Activated CD8-positive, alpha-beta T cell treated with anti-CD3 and anti-CD28 coated beads, Interleukin-2, amount 10 ng/mL, durations not matched to agents 7 days and 5 days (primary cell): ENCODE measurements at places on chromosomes 11 and 22.

DNA sequence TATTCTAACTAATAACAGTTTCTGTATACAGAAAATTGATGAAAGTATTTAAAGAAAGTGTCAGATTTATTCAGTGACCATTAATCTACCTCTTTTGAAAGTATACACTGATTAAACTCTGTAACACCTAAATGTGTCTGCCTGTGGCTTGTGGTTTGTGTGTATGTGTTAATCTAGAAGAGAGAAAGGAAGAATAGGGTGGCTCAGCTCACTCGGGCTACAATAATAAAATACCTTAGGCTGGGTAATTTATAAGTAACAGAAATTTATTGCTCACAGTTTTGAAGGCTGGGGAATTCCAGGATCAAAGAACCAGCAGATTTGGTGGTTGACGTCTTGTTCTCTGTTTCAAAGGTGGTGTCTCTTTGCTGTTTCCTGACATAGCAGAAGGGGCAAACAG, 13.6 kb upstream of the OR5AS1 start:
- DNase-seq, result no peak

- DNase-seq, result no peak
These were observed 47.8 kb downstream of the PARVB start for GRCh38 chr22:44071781-44072326.

- DNase-seq, result no peak
These were observed 3.9 kb downstream of the RAD9A start for GRCh38 chr11:67395555-67396258.

GRCh38 chr22:22825213-22825593, 62.4 kb upstream of the IGLL5 start:
- no peak for DNase-seq

- DNase-seq, result no peak
These were observed 952.5 kb upstream of the FAT3 start for GRCh38 chr11:91272089-91272488.

DNA sequence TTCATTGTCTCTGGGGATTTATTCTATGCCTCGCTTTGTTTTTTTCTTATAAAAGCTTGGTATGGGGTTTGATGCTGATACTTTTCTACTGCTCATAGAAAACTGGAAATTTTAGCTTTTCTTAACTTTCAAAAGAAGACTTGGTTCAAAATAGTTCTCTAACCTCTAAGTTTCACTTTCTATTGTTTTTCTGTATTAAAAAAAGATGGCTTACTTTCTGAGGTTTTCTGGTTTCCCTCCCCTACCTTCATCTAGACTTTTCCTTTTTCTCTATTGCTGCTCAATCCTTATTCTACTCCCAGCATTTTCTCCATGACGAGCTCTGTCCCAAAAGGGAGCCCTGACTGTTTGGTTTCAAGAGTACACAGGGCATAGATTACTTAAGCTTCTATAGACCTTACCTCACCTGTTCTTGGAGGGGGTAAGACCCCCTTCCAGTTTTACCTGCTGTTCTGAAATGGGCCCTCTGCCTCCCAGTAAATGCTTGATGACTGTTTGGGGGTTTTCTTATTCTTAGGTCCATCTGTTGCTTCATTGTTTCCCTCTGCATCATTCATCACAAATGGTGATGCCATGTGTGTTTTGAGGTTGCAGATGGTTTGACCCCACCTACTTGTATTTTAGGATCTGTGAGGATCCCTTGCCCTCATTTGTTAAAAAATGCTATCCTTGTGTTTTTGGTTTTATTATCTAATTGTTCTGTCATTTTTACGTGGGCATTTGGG, 29.5 kb downstream of the DNHD1 start:
- DNase-seq, result no peak

GRCh38 chr11:130114726-130115125, 44.9 kb upstream of the ST14 start:
- DNase-seq, result no peak

- DNase-seq, result no peak
These were observed 60.7 kb upstream of the MPEG1 start for GRCh38 chr11:59273373-59273841.

DNA sequence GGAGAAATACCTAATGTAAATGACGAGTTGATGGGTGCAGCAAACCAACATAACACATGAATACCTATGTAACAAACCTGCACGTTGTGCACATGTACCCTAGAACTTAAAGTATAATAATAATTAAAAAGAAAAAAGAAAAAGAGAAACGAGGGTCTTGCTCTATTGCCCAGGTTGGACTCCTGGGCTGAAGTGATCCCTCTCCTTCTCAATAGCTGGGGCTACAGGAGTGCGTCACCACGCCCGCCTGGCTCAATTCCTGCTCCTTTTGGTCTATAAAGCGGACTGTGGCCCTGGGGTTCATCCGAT, 521 bp upstream of the PTS start:
- DNase-seq, result no peak

DNA sequence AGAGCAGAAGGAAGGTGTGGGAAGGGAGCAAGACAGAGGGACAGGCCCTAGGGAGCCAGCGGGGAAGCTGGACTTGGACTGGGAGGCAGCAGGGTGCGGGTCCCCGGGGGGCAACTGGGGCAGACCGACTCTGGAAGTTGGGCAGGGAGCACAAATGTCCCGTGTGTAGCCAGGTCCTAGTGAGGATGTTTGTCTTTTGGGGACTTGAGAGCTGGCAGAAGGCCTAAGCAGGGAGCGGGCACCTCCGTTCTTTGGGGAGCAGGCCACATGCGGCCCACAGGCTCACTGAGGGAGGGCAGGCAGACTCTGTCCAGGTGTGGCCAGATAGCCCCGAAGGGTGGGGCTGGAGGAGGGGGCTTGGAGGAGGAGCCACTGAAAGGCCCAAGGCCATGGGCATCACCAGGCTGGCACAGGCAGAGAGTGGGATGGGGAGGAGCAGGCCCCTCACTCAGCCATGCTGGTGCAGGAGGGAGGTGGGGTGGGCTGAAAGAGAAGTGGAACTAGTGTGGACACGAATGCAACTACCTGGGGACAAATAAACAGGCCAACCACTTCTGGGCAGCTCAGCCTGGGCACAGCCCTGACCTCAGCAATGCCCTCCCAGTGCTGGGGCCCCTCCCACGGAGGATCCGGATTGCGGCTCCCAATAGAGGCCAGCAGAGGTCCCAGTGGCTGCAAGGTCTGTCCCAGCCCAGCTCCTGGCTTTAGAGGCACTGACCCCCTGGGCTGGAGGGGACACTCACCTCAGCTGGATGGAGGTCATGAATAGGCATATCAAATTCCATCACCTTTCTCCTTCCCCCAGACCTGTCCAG, 1.3 kb upstream of the SCARF2 start:
- no peak for DNase-seq

DNA sequence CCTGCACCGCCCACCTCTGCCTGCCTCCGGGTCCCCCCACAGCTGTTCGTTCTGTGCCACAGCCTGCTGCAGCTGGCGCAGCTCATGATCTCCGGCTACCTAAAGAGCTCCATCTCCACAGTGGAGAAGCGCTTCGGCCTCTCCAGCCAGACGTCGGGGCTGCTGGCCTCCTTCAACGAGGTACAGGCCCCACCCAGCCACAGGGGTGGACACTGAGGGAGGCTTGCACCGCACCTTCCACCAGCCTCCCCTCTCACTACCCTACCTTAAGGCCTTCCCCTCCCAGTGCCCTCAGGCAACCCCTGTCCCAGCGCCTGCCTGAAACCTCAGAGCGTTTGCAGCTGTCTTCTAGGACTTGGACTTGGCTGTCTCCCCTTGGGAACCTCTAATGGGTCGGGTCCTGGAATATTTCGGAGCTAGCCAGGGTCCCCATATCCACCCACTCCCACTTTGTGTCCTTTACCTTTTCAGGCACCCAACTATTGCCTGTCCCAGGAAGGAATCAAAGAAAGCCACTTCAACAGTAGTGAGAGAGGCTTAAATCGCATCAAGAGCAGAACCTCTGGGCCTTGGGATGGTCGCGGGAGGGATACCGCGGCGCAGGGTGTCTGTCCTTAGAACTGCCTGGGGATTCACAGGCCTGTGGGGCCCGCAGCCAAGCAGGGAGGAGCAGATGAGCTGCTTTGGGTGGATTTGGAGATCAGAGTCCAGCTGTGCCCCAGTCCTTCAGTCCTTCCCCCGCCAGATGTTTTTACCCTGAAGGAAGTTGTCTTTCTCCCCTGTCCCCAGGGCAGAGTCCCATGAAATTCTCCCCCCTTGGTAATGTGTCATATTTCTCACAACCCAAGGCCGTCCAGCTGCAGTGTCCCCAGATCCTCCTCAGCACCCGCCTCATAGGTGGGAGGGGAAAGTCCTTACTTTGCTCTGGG, 13.3 kb downstream of the SLCO2B1 start:
- DNase-seq, result no peak

- DNase-seq, result no peak
These were observed 26.0 kb upstream of the POLD3 start for GRCh38 chr11:74566146-74566960.

GRCh38 chr11:44615041-44615755, 49.7 kb downstream of the CD82 start:
- no peak for DNase-seq

- no peak for DNase-seq
These were observed 39.4 kb downstream of the TRIM29 start for GRCh38 chr11:120098503-120099020.

DNA sequence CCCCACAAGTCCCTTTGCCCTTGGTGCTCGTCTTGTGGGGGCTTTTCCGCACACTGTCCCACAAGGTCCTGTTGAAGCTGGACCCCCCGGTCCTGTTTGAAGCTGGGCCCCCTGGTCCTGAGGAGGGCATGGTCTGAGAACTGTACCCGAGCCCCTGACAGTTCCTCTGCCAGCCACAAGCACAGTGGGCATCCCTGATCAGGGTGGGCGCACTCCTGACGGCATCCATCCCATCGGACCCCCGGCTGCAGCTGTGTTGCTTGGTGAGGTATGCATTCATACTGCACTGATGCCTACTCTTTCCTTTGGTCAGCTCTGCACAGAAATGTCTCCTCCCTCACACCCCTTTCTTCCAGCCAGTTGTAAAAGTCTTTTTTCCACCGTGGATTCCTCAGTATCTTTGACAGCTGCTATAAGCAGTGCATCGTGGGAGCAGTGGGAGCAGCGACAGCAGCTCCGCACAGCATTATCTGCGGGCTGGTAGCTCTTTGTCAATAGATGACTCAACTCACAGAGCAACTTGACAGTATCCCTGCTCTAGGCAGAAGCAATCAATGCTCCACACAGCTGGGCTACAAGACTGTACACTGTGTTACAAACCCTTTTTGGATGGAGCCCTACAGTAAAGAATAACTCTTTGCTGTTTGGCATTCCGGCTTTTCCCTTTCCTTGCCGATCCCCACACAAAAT, 1030.8 kb upstream of the CCDC90B start:
- no peak for DNase-seq

- DNase-seq, result no peak
These were observed 103.6 kb downstream of the NECTIN1 start for GRCh38 chr11:119625206-119625978.

GRCh38 chr11:57626895-57627294, 22.8 kb downstream of the YPEL4 start:
- no peak for DNase-seq

- DNase-seq, result no peak
These were observed 91.3 kb downstream of the MYEOV start for GRCh38 chr11:69385144-69385820.

- DNase-seq, result no peak
These were observed 5.1 kb downstream of the FBLN1 start for GRCh38 chr22:45507798-45508197.

GRCh38 chr11:46247659-46248058, 29.8 kb upstream of the CREB3L1 start:
- DNase-seq, result peak; percentile 47

DNA sequence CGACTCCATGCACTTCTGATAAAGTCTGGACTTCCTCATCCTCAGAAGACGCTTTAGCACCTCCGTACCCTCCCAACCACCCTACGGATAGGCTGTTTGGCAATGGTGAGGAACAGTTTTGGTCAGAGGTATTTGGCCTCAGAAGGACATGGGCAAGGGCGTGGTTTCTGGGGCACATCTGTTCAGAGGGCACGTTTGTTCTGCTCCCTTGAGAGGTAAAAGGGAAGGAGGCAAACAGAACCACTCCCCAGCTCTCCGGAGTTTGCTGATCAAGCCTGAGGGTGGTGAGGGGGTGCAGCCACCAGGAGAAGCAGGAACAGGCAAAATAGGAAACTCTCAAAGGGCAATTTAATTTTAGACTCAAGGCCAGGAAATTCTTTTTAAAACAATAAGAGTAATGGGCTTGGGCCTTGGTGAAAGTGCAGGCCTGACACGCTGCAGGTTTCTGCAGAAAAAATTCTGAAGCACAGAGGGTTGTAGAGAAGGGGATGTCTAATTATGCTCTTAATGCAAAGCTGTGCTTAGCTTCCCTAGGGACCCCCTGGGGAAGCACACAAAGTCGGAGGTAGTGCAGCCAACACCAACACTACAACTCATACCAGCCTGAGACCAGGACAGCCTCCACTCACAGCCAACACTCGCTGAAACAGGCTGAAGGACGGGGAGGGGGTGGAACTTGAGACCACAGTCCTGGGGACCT, 23.3 kb downstream of the ETS1 start:
- no peak for DNase-seq

GRCh38 chr11:61298663-61299244, 3.6 kb upstream of the VWCE start:
- DNase-seq, result no peak

DNA sequence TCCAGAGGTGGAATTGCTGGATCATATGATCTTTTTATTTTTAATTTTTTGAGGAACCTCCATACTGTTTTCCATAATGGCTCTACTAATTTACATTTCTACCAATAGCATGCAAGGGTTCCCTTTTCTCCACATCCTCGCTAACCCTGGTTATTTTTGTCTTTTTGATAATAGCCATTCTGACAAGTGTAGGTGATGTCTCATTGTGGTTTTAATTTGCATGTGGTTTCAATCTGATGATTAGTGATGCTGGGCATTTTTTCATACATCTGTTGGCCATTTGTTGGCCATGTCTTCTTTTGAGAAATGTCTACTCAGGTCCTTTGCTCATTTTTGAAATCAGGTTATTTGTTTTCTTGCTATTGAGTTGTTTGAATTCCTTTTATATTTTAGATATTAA, 15.4 kb upstream of the OR4D5 start:
- DNase-seq, result no peak

GRCh38 chr22:32964411-32965057, 93.6 kb downstream of the SYN3 start:
- no peak for DNase-seq

GRCh38 chr11:122100037-122100755, 15.8 kb downstream of the BLID start:
- DNase-seq, result no peak

DNA sequence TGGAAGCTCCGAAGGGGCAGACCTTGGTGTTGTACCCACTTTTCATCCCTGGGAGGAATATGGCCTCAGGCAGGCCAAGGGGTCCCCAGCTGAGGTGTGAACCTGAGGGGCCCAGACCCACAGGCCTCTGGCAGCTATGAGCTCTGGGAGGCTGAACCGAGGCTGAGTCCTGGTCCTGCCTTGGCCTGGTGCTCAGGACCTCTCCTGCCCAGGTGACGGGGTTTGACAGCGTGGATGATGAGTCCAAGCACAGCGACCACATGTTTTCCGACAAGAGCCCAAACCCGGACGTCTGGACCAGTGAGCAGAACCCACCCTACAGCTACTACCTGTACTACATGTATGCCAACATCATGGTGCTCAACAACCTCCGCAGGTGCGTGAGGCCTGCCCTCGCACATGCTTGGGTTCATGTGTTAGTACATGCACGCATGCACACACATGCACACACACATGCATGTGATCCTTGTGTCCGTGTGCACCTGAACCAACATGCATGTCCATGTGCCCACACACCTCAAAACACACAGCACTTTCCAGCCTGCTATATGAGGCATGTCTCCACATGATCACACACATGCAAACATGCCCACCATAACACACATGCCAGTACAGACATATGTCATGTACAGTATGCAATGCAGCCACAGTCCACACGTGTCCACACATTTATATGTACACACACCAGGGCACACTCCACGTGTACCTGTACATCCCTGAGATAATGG, 40.9 kb downstream of the RNF141 start:
- DNase-seq, result no peak
